ENCODE measurements at places on chromosomes 13 and 19.
A peak's percentile ranks its signal among the peaks of the same experiment; 100 is the strongest.

- DNase-seq, result no peak
Observed at GRCh38 chr13:41691274-41691673, 233.9 kb downstream of the RGCC start.

DNA sequence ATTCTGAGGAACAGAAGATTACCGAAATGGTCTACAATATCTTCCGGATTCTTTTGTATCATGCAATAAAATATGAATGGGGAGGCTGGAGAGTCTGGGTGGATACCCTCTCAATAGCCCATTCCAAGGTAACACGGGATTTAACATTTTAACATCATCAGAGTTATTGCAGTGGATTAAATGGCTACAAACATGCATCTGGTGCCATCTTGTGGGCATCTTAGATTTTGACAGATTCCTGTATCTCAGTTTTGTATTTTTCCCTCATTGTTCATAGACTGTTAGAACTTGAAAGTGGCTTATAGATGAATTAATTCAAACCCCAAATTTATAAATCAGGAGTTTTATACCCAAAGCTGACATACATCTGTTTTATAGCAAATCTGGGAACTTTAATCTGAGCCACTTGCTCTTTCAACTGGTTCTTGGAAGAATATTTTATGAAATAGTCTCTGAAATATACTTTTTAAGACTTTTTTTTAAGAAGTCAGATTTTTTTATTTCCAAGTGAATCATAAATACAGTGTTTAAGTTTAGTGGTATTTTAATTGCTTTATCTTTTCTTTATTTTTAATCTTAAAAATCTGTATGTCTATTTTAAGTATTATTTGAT lies 215.2 kb downstream of the NBEA start:
- DNase-seq, result peak; percentile 26

GRCh38 chr13:110716247-110716515 lies 2.7 kb downstream of the ING1 start:
- DNase-seq, result peak; percentile 62

DNA sequence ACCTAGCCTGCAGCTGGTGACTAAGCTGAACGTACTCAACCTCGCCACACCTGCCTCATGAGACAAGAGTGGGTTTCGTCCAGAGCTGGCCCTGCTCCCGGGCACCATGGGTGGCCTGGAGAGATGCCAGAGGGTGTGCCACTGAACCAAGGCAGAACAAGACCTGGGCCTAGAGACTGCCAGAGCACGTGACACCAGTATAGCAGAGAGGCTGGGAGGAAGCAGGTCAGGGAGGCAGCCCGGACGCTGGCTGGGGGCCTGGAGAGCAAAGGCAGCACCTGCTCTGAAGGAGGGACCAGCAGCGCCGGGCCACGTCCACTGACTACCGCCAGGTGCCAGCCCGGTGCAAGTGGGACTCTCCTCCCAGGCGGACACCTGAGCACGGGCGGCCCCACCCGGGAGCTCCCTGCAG lies 7.3 kb upstream of the C13orf46 start:
- no peak for DNase-seq

- DNase-seq, result no peak
Observed at GRCh38 chr13:51681037-51681678, 96.9 kb downstream of the WDFY2 start.

DNA sequence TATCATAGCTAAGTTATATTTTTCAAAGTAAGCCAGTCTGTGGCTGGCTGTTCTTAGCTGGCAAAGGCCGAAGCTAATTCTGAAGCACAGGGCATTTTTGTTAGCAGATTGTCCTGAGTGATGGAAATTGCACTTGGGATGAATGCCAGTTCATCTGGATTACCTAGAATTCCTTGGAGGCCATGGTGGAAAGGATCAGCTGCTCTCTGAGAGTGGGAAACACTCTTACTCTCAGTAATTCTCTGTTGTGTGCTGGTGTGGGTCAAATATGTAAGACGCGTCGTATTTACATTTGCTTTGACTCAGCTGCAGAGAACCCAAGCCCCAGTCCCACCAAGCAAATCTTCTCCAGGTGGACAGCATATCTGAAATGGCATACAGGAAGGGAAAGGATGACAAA lies 60.7 kb upstream of the C1QTNF9B start:
- no peak for DNase-seq

- DNase-seq, result peak; percentile 65
Observed at GRCh38 chr13:33543631-33544265, 258.2 kb upstream of the STARD13 start.

GRCh38 chr13:43284162-43284561 lies 260.8 kb downstream of the DNAJC15 start:
- DNase-seq, result no peak

- no peak for DNase-seq
Observed at GRCh38 chr19:18126097-18126496, 26.9 kb upstream of the PIK3R2 start.

DNA sequence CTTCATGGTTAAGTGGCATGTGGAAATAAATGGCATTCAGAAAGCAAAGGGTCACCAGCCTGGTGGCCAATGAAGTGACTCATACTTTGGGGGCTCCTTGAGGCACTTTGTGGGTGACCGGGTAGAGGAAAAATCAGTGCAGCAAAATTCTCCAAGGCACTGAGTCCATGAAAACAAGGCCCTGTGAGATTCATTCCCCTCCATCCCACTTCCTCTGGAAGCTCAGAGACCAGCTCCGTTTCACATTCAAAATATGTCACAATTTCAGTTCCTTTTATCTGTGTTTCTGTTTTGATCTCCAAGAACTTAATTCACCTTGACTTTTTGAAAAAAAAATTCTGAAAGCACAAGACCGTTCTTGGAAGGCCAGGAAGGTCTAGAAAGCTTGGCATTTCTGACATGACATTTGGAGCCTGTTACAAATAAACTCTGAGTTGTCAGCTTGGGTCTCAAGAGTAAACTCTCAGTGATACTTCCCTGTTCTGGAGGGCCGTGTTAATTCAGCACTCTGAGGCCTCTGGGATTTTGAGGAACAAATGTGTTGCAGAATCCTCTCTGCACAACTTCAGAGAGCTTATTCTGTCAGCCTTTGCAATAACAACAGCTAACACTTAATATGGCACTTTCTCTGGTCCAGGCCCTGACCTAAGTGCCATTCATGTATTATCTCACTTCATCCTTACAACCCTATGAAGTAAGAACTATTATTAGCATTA lies 6.8 kb downstream of the CYSLTR2 start:
- DNase-seq, result no peak

- no peak for DNase-seq
Observed at GRCh38 chr19:18989316-18989715, 44.0 kb downstream of the SUGP2 start.

DNA sequence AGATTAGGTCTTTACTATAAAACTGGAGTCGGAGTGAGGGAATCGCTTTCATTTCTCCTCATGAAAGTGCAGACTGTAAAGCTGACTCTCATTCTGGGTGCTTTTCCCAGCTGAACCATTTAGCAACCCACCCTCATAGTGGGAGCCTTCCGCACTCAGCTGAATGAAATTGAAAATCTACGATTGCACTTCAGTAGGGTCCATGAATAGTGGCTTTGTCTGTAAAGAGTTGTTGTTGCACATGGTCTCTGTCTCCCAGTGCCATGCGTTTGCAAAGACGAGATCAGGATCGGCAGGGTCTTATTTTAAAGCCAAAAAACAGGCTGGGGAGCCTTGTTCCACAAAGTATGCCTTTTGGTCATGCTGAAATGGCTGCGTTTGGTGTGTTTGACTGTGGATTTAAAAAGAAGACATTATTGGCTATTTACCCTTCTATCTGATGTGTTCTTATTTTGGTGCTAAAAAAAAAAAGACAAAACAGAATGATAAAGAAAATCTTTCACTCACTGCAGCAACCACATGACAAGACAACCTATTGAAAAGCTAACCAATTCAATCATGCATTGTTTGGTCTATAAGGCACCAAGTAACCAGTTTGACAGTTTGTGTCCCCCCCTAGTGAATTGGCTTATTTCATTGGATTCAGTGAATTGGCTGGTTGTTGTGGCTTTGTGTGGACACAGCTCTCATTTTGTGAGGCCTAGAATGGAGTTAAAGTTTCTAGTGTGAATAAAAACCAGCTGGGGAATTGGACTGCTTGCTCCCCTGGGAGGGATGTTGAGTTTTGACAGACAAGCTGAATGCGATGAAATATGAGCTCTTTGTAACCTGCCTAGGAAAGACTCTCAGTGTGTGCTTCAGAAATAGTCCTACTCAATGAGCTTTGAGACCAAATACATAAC lies 65.6 kb downstream of the ARHGAP35 start:
- no peak for DNase-seq

DNA sequence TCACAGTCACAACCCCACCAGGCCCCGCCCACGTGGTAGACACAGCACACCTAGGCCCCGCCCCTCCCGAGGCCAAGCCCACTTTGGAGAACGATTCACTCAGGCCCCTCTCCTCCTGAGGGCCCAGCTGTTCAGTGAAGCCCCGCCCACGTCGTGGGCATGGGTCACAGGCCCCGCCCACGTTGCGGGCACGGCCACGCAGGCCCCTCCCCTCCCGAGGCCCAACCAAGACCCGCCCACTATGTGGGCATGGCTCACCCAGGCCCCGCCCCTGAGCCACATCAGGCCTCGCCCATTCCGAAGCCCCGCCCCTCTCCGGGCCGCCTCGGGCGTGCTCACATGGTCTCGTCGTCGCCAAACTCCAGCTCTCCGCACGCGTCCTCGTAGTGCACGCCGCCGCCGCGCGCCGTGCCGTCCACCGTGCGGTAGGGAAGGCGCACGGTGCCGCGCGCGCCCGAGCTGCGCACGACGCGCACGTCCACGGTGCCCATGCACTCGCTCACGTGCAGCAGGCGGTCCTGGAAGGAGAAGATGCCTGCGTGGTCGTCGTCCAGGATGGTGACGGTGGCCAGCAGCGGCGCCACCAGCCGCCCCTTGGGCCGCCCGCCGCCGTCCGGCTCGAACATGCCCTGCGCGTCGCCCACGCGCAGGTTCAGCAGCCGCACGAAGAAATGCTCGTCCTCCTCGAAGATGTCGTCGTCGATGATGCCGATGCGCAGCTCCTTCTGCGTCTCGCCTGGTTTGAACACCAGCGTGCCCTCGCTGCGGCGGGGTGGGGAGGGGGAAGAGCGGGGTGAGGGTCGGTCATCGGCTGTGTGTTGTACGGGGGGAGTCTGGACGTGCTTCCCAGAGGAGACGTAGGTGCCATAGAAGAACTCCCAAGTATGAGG lies 24.0 kb downstream of the SLC8A2 start:
- peak; percentile 60 for DNase-seq

DNA sequence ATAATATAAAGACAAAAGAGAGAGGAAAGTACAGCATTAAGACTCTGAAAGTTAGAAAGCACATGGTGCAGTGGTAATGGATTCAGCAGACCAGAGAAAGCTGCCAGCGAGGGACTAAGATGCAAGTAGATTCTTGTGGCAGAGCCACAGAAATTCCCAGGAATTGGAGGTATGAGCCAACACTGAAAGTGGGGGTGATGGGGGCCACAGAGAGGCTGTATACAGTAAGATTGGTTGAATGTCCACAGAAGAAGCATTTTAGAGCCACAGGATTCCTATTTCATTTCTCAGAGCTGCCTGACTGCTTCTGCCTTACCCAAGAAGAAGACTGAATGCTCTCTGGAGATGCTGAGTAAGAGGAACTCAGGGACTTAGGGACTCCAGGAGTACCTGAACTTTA lies 295.0 kb downstream of the LMO7 start:
- DNase-seq, result no peak

GRCh38 chr13:25762795-25763377 lies 288.9 kb downstream of the SHISA2 start:
- no peak for DNase-seq

DNA sequence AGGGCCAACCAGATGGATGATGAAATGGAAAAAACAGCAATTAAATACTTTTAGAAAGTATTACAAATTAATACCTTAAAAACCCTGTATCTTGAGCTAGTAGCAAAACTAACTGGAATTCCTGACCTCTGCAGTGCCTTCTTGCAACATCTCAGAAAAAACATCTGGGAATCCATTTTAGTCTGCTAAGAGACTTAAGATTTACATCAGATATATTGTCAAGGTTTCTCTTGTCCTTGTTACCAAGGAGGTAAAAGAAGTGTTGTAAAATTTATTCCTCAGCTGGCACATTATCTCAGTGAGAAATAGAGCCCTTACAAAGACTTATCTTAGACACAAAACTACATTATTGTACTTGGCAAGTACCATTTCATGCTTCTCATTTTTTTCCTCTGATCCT lies 18.5 kb downstream of the KCNRG start:
- no peak for DNase-seq

DNA sequence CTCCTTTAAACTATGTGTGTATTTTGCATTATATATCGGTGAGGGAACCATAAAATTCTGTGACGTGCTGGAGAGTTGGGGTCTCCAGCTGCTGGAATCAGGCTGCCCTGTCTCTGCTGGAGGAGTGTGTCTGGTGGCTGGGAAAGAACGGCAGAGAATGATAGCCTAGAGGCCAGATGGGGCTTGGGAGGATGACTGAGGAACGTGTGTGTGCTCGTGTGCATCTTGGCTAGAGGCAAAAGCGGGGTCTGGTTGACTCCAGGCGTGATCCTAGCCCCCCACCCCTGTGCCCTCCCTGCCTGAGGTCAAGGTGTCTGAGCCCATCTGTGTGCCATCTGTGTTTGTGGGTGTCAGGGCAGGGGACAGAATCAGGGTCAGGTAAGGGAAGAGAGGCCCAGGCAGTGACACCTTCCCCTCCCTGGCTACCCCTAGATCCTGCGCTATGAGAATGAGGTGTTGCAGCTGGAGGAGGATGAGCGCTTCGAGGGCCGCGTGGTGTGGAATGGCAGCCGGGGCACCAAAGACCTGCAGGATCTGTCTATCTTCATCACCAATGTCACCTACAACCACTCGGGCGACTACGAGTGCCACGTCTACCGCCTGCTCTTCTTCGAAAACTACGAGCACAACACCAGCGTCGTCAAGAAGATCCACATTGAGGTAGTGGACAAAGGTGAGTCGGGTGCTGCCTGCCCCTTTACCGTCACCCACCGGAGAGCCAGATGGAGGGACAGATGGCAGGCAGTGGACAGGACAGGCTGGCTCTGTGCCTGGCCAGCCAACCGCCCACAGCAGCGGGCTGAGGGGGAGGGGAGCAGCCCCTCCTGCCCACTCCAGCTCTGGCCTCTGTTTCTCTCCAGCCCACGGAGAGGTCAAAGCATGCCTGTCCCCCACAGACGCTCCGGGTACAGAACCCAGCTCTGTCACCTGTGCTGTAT lies 3.1 kb downstream of the SCN1B start:
- no peak for DNase-seq

GRCh38 chr13:28129911-28130693 lies 8.2 kb upstream of the PAN3 start:
- no peak for DNase-seq

DNA sequence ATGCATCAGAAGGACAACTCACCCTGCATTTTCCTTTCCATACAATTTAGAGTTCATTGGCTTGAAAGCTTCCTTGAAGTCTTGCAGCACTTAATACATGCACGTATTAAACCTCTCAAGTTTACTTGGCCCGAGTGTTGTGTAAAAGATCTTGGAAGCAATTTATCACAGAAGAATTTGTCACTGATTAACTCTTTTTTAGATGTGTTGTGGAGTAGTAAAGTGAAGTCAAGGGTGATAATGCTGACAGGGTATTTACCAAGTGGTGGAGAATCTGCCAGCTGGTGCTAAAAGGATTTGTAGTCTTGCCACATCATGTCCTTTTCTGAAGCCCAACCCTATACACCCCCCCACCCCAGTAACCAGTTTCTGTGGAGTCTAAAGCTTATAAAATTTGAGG lies 421.0 kb upstream of the MIR17HG start:
- peak; percentile 43 for DNase-seq

Data from large intestine (tissue), 12 donors.